Activated T-helper 2 cell treated with anti-CD3 and anti-CD28 coated beads, Interferon-gamma antibody, Interleukin-2, Interleukin-4, amounts not matched to agents 10 μg/mL and 5 μg/mL and 100 μg/mL, durations not matched to agents 14 hours and 24 hours and 36 hours (primary cell): ENCODE measurements at places on chromosomes 3 and 15.
A peak's percentile ranks its signal among the peaks of the same experiment; 100 is the strongest.

DNA sequence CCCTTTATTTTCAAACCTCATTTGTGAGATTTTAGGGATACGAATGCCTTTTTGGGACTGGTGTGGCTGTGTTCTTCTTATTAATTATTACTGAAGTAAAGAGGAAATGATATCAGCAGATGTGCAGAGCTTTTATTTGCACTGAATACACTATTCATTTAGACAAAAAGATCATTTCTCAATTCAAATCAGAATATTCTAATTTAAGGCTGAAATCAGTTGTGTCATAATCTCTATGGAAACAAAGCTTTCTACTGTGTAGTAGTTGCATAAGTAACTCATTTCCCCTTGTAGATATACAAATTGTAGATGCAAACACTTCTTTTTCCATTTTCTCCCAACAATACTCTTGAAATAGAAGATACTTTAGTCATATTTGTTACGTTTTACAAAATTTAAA is 56.0 kb downstream of the PDE8A start:
- DNase-seq = no peak

GRCh38 chr15:72110355-72110754 is 7.6 kb downstream of the MYO9A start:
- DNase-seq = no peak

- DNase-seq = no peak
Observed at GRCh38 chr3:50433954-50434353, 69.5 kb downstream of the CACNA2D2 start.

DNA sequence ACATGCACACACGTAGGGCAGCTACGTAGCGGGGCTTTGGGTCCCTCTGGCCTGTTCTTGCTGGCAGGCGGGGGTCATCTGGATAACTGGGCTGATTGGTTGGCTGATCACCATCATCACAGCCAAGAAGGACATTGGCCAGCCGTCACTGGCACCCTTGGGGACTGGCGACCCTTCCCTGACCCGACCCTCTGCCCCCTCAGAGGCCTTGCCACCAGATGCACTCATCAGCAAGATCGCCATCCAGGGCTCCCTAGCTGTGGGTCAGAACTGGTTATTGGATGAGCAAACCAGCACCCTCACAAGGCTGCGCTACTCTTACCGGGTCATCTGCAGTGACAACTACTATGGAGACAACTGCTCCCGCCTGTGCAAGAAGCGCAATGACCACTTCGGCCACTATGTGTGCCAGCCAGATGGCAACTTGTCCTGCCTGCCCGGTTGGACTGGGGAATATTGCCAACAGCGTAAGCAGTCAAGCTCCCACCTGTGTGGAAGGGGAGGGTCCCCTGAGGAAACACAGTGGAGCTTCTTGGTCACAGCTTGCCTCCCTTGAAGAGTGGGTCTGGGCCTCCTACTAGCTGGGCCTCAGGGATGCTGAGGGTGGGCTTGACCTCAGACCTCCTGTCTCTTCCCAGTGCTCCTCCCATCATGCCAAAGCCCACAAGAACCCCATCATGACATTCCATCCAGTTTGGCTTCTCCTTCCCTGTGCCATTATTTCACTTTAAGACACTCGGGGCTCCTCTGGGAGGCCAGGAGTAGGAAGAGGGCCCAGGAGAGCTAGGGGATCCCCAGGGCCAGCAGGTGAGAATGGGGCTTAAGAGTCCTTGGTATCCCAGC is 2.4 kb downstream of the DLL4 start:
- no peak for DNase-seq

GRCh38 chr3:154156530-154156929 is 35.3 kb downstream of the ARHGEF26 start:
- no peak for DNase-seq

GRCh38 chr15:57619746-57620145 is 28.0 kb downstream of the MYZAP start:
- DNase-seq = no peak

DNA sequence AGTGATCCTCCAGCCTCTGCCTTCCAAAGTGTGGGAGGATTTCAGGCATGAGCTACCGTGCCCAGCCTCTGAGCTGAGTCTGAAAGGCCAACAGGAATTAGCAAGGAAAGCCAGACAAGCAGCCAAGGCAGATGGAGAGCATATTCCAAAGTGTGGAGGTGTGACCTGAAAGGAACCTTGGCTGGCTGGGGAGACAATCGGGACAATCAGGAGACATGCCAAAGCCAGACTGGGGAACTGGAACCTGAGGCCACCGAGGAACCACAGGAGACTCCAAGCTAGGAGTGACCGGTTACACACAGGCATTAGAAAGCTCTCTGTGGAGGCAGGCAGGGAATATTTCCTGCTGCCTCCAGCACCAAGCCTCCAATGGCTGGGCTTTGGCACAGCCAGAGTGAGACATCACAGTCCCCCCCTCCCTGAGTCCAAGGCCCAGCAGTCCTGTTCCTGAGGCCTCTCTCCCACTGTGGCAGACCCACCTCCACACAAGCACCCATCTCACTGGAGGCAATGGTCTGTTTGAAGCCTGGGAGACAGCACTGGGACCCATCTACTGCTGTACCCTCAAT is 4.5 kb upstream of the C15orf39 start:
- no peak for DNase-seq

- no peak for DNase-seq
Observed at GRCh38 chr3:180980611-180981010, 8.9 kb downstream of the DNAJC19 start.

- DNase-seq = no peak
Observed at GRCh38 chr3:118298133-118298532, 736.5 kb downstream of the IGSF11 start.

- no peak for DNase-seq
Observed at GRCh38 chr3:147513785-147514184, 104.6 kb downstream of the ZIC1 start.

- no peak for DNase-seq
Observed at GRCh38 chr3:107951126-107951525, 139.7 kb downstream of the CD47 start.

- no peak for DNase-seq
Observed at GRCh38 chr3:78140274-78140673, 1100.4 kb downstream of the ROBO2 start.

GRCh38 chr3:133117342-133117741 is 79.2 kb downstream of the TMEM108 start:
- DNase-seq = no peak

DNA sequence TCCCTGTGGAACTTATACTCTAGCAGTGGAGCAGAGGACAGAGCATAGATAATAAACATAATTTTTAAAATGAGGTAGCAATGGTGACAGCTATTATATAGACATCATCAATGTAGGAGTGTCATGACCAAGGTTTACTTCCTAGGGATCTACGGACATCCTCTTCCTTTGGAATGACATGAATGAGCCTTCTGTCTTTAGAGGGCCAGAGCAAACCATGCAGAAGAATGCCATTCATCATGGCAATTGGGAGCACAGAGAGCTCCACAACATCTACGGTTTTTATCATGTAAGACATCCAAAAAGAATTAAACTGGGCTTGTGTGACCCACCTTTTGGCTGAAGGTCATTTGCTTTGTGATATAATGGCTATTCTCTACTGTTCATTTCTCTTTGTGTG is 30.1 kb upstream of the CAPN3 start:
- no peak for DNase-seq

GRCh38 chr3:187456250-187456649 is 88.1 kb downstream of the RTP4 start:
- no peak for DNase-seq

- DNase-seq = no peak
Observed at GRCh38 chr3:99498550-99499234, 139.7 kb upstream of the COL8A1 start.

- peak; percentile 67 for DNase-seq
Observed at GRCh38 chr3:179260949-179261765, 10.2 kb upstream of the KCNMB3 start.

- DNase-seq = no peak
Observed at GRCh38 chr15:52486003-52486996, 42.4 kb downstream of the MYO5A start.

DNA sequence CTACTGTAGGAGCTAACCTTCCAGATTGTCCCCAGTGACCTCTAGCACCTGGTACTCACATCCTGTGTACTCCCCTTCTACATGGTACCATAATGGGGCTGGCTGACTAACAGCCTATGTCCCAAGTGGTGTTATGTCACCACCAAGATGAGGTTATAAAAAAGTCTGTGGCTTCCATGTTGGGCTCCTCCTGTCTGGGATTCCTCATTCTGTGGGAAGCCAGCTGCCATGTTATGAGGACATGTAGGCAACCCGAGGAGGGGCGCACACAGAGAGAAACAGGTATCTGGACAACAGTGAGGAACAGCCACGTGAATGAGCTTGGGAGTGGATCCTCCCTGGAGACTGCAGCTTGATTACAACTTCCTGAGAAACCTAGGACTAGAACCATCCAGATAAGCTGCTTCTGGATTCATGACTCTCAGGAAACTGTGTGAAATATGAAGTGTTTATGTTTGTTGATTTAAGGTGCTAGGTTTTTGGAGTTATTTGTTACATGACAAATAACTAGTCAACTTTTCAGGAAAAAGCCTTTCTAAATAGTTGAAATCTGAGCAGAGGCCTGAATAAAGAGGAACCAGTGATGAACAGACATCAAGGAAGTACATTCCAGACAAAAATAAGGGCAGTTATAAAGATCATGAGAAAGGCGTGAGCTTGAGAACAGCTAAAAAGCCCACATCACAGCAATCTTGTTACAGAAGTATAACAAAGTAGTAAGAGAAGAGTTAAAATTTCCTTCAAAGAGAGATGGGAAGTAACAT is 21.7 kb downstream of the GOLIM4 start:
- no peak for DNase-seq
